ENCODE measurements at places on chromosomes 12 and 14.

DNA sequence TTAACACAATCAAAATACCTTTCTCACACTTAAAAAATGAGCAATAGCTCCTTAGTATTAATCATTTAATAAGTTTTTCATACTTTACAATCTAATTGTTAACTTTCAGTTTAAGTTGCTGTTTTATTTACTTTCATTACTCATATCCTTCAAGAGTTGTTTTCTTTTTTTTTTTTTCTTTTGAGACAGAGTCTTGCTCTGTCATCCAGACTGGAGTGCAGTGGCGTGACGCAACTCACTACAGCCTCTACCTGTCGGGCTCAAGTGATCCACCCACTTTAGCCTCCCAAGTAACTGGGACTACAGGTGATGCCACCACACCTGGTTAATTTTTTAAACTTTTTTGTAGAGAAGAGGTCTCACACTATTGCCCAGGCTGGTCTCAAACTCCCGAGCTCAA lies 16.1 kb downstream of the ZBTB1 start:
- DNase-seq = no peak

GRCh38 chr14:104293231-104293841 lies 154.9 kb downstream of the KIF26A start:
- DNase-seq = no peak

- DNase-seq = no peak
Measured at GRCh38 chr14:30417121-30417520, 141.8 kb upstream of the G2E3 start.

DNA sequence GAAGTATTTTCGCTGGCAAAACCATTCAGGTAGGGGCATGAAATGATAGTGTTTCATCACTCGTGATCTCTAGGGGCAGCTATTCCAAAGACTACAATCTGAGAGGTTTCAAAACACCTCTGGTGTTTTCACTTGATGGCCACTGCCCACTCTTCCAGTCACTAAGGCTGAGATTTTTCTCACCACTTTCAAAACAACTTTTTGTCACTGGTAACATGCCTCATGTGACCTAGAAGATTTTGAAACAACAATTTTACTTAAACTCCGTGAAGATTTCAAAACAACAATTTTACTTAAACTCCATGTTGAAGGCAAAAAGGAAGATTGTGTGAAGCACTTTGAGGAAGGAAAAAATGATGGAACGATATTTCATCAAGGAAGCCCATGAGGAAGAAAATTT lies 1.2 kb upstream of the IRAK3 start:
- no peak for DNase-seq

DNA sequence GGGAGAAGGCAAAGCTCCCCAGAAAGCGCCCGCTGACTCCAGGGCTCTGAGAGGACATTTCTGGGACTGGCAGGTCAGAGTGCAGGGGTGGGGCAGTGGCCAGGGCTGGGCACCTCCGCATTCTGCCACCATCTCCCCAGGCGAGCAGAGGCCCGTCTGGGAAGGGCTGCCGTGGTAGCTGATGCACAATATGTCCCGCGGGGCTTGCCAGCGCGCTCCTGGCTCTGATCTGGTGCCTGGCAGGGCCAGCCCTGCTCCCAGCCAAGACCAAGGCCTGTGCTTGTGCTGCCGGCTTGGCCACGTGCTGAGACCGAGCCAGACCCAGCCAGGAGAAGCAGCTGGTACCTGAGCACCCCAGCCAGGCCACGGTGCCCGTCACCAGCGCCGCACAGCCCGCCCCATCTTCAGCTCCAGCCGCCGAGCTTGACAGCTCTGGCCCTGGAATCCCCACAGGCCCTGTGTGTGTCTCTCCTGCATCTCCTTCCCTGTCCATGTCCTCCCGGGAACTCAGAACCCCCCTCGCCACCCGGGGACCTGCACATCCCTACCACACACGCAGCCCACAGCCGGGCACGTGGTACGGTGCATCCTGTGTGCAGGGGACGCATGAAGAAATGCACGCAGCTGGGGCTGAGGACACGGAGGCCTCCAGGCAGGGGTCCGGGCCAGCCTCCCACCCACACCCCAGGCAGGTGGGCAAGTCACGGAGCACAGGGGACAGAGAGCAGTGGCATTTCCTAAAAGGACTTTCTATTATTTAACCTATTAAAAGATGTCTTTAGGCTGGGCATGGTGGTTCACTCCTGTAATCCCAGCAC lies 68.6 kb upstream of the C14orf180 start:
- no peak for DNase-seq

GRCh38 chr12:6049992-6050391 lies 74.5 kb downstream of the VWF start:
- no peak for DNase-seq

DNA sequence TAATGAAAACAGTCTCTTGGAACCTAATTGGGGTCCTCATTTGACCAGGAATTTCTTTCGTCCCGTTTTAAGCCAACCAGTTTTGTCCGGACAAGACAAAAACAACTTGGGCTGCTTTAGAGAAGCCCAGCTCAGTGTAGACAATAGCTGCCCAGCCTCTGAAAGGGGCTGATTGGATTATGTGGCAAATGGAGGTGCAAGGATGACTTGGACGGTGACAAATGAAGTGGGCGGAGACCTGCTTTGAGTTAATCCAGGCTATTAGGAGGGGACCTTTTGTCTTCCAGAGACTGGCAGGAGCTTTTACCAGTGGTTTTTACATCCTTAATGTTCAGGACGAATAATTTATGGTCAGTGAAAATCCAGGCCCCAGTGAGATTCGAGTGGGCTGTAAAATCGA lies 4.8 kb downstream of the MEG3 start:
- DNase-seq = no peak

GRCh38 chr12:5865397-5865796 lies 79.7 kb downstream of the ANO2 start:
- DNase-seq = no peak

All from AG20443 (cell line).